Colonic mucosa (tissue), 4 donors: ENCODE measurements at places on chromosomes 13 and 19. TPM values are rescaled to one million over a fixed set of nuclear protein-coding genes. Genes with fewer than 3 reads are reported as not detected.

NXNL1 gene
- not detected for total RNA-seq

C13orf42 gene
- not detected for total RNA-seq

IRGC gene
- not detected for total RNA-seq

KLK3 gene
- 2.4 TPM for total RNA-seq

STARD13 gene
- total RNA-seq, result 21.3 TPM

TMEM255B gene
- total RNA-seq, result 3.0 TPM

PLA2G4C gene
- total RNA-seq, result 1.7 TPM

KRTDAP gene
- total RNA-seq, result not detected

CFD gene
- 42.2 TPM for total RNA-seq

MRPL57 gene
- 25.2 TPM for total RNA-seq

MBD3L2 gene
- total RNA-seq, result not detected

YJEFN3 gene
- total RNA-seq, result 17.3 TPM

KLHL1 gene
- total RNA-seq, result 0.11 TPM
